ENCODE measurements at places on chromosomes 5 and 9. TPM values are rescaled to one million over a fixed set of nuclear protein-coding genes. Genes with fewer than 3 reads are reported as not detected.

HAPLN1 gene
- total RNA-seq, result not detected

PLEKHG4B gene
- not detected for total RNA-seq

RELL2 gene
- 2.6 TPM for total RNA-seq

MARVELD2 gene
- total RNA-seq, result 1.3 TPM

PCDHB14 gene
- 0.77 TPM for total RNA-seq

TEK gene
- 0.51 TPM for total RNA-seq

SPATA31D4 gene
- not detected for total RNA-seq

SEMA6A gene
- 0.26 TPM for total RNA-seq

DNAJB5 gene
- 7.4 TPM for total RNA-seq

- no peaks in the 10 kb centered on the region for H3K4me1 ChIP-seq
- H3K36me3 ChIP-seq, result no peaks in the 10 kb centered on the region
- H3K27ac ChIP-seq, result no peak overlapping the region
- DNase-seq, result no peak
- no peak overlapping the region for H3K4me3 ChIP-seq
Observed at GRCh38 chr9:10613419-10613818, 617 bp upstream of the PTPRD start.

DNA sequence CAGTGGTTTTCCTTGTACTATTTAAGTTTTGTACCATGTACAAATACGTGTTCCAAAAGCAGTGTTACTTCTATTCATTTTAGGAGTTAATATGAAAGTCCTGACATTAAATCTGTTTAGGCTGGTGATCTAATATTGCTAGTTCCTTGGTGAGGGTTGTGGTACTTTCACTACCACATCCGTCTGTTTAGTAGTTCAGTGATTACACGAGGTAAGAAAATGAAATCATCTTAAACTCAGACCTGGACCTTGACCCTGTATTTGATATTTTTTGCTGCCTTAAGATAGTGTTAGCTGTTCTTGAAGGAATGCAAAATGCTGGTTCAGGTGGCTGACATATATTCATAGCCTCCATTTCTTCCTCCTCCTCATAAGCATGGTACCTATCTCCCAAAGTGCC, 50.3 kb downstream of the MTAP start:
- no peak overlapping the region for H3K4me3 ChIP-seq
- no peak overlapping the region for H3K27ac ChIP-seq
- H3K27me3 ChIP-seq, result no peaks in the 10 kb centered on the region
- H3K36me3 ChIP-seq, result peaks cover 2% of the 10 kb centered on the region

- H3K27ac ChIP-seq, result no peak overlapping the region
- no peaks in the 10 kb centered on the region for H3K4me1 ChIP-seq
- H3K4me3 ChIP-seq, result no peak overlapping the region
- DNase-seq, result no peak
Observed at GRCh38 chr5:59528202-59528862, 365.2 kb downstream of the PDE4D start.

- no peaks in the 10 kb centered on the region for H3K27me3 ChIP-seq
- peak overlapping the region; percentile 43 for H3K27ac ChIP-seq
- no peak overlapping the region for H3K4me3 ChIP-seq
- H3K36me3 ChIP-seq, result no peaks in the 10 kb centered on the region
- H3K4me1 ChIP-seq, result peaks cover 10% of the 10 kb centered on the region
- DNase-seq, result peak; percentile 97
Observed at GRCh38 chr5:126446498-126447224, 23.5 kb downstream of the GRAMD2B start.

- no peak overlapping the region for H3K4me3 ChIP-seq
- H3K27me3 ChIP-seq, result no peaks in the 10 kb centered on the region
- no peaks in the 10 kb centered on the region for H3K36me3 ChIP-seq
- DNase-seq, result no peak
- H3K4me1 ChIP-seq, result no peaks in the 10 kb centered on the region
Observed at GRCh38 chr9:108134486-108135128, 645.0 kb upstream of the KLF4 start.

DNA sequence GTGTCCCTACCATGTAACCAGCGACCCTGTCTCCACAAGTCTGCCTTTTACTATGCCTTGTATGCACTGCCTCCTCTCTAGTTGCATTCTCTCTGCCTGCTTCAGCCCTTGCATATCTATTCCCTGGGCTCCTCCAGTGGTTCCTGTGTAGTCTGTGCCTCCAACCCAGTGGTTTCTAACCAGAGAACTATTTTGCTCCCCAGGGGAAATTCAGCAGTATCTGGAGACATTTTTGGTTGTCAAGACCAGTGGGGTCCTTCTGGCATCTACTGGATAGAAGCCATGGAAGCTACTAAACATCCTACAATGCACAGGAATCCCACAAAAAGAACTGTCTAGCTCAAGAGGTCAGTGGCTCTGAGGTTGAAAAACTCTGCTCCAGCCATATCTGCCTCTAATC, 224.1 kb upstream of the RASEF start:
- no peak overlapping the region for H3K4me3 ChIP-seq
- H3K27me3 ChIP-seq, result no peaks in the 10 kb centered on the region
- H3K27ac ChIP-seq, result no peak overlapping the region
- no peaks in the 10 kb centered on the region for H3K36me3 ChIP-seq
- DNase-seq, result no peak
- H3K4me1 ChIP-seq, result no peaks in the 10 kb centered on the region

DNA sequence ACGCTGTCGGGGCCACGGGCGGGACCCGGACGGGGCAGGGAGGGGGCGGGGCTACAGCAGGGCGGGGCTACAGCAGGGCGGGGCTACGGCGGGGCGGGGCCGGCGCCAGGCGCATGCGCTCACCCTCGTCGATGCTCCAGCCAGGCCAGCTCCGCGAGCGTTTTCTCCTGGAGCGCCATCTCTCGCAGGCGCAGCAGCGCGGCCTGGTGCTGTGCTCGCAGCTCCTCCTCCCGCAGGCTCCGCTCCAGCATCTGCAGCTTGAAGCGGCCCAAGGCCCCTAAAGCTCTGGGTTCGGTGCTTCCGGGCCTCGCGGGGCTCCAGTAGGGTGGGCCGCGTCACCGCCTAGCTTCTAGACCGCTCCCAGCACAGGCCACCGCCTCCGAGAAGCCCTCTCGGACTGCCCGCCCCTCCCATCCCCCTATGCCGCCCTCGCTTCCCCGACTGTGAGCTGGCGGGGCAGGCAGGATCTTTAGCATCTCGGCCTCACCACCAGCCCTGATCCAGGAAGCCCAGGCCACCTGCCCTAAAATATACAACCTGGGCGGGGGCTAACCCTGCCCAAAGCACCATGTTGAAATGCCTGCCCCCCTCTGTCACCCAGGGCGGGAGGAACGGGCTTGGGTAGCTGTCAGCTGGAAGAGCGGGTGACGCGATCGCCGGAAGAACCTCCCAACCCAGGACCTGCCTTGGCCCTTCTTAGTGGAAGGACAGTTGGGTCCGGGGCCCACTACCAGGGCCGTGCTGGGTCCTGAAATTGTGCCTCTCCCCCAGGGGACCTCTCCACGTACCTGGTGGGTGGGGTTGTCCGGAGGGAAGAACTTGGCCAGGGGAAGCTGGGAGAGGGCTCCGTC, 21.9 kb upstream of the QSOX2 start:
- H3K27me3 ChIP-seq, result peaks cover 4% of the 10 kb centered on the region
- H3K27ac ChIP-seq, result no peak overlapping the region
- peak; percentile 72 for DNase-seq

GRCh38 chr5:55868846-55869245, 17.7 kb downstream of the IL31RA start:
- peak; percentile 98 for DNase-seq
- H3K4me1 ChIP-seq, result peaks cover 6% of the 10 kb centered on the region
- no peaks in the 10 kb centered on the region for H3K27me3 ChIP-seq

- H3K4me3 ChIP-seq, result no peak overlapping the region
- DNase-seq, result peak; percentile 71
- H3K27me3 ChIP-seq, result peaks cover 22% of the 10 kb centered on the region
- no peak overlapping the region for H3K27ac ChIP-seq
Observed at GRCh38 chr5:3599226-3600105, 3.8 kb downstream of the IRX1 start.

DNA sequence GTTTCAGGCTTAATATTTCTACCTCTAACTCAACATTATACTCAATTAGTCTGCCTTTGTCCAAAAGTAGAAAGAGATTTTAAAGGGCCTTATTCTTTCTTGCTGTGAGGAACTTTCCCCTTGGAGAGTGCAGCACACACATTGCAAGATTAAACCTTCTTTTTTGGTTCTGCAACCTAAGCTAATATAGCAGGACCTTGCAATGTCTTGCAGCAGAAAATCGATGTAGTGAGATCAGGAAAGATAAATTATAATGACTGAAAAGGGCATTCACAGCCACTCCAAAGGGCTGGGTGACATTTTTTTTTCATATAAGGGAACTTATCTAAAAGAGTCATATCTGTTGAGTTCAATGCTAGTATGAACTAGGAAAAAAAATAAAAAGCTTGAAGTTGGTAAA, 422.7 kb upstream of the ADAMTS16 start:
- no peak for DNase-seq
- H3K27ac ChIP-seq, result no peak overlapping the region
- H3K36me3 ChIP-seq, result no peaks in the 10 kb centered on the region

DNA sequence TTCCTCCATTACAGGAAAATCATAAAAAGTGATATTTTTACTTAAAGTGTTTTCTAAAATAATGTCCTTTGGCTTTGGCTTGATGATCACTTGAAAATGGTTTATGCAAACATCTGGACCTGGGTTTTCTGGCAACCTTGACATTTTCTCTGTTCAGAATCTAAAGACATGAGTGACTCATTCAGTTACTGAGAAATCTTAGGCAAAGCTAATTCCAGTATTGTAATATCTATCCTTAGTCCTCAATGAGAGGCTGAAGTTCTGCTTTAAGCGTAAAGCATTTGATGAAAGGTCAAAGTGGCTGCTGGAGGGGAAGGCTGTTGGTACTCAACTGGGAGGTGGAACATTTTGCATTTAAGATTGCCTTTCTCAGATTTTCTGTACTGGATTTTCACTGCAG, 2.3 kb downstream of the MAN2A1 start:
- peak; percentile 59 for DNase-seq
- peak overlapping the region; percentile 71 for H3K4me3 ChIP-seq
- H3K36me3 ChIP-seq, result no peaks in the 10 kb centered on the region

DNA sequence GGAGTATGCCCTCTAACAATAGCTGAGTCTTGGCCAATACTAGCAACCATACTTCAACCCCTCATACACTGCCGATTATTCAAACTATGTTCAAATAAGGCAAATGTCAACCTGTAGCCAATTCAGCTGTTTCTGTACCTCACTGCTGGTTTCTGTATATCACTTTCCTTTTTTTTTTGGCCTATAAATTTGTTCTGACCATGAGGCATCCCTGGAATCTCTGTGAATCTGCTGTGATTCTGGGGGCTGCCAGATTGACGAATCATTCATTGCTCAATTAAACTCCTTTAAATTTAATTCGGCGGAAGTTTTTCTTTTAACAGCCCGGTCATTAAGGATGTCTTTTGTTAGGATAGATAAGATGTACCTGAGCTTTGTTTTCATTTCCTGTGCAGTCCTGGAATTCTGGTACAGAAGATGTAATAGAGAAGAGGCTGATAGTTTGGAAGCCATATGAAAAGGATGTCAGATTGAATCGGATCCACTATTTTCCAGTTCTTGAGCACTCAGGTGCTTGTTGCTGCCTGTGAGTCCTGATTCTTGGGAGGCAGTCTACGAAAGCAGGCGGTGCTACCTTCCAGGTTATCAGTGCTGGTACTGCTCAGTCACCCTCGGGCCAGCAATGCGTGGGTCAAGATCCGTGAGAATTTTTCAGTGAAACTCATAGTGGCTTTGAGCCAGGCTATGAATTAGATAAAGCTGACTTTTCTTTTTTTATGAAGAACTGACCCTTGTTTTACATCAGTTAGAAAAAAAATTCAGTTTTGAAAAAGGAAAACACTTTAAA, 106.2 kb upstream of the TUT7 start:
- H3K27ac ChIP-seq, result no peak overlapping the region
- no peaks in the 10 kb centered on the region for H3K27me3 ChIP-seq
- H3K36me3 ChIP-seq, result no peaks in the 10 kb centered on the region
- peak; percentile 15 for DNase-seq
- H3K4me3 ChIP-seq, result no peak overlapping the region

GRCh38 chr5:88787856-88788255, 95.1 kb downstream of the MEF2C start:
- peaks cover 3% of the 10 kb centered on the region for H3K4me1 ChIP-seq
- H3K27me3 ChIP-seq, result no peaks in the 10 kb centered on the region
- H3K4me3 ChIP-seq, result no peak overlapping the region
- H3K36me3 ChIP-seq, result no peaks in the 10 kb centered on the region
- no peak overlapping the region for H3K27ac ChIP-seq

GRCh38 chr5:171612749-171613148, 172.9 kb upstream of the SMIM23 start:
- no peaks in the 10 kb centered on the region for H3K36me3 ChIP-seq
- DNase-seq, result no peak
- H3K27me3 ChIP-seq, result peaks cover 21% of the 10 kb centered on the region
- H3K4me1 ChIP-seq, result no peaks in the 10 kb centered on the region
- H3K27ac ChIP-seq, result no peak overlapping the region

GRCh38 chr5:14226554-14226953, 83.4 kb downstream of the TRIO start:
- no peak overlapping the region for H3K27ac ChIP-seq
- no peak overlapping the region for H3K4me3 ChIP-seq
- H3K27me3 ChIP-seq, result no peaks in the 10 kb centered on the region

All from fibroblast of lung (primary cell).